ENCODE measurements at places on chromosomes 11 and 22.
A peak's percentile ranks its signal among the peaks of the same experiment; 100 is the strongest.

GRCh38 chr11:65941720-65942310 lies 3.5 kb upstream of the TSGA10IP start:
- no peak for DNase-seq

DNA sequence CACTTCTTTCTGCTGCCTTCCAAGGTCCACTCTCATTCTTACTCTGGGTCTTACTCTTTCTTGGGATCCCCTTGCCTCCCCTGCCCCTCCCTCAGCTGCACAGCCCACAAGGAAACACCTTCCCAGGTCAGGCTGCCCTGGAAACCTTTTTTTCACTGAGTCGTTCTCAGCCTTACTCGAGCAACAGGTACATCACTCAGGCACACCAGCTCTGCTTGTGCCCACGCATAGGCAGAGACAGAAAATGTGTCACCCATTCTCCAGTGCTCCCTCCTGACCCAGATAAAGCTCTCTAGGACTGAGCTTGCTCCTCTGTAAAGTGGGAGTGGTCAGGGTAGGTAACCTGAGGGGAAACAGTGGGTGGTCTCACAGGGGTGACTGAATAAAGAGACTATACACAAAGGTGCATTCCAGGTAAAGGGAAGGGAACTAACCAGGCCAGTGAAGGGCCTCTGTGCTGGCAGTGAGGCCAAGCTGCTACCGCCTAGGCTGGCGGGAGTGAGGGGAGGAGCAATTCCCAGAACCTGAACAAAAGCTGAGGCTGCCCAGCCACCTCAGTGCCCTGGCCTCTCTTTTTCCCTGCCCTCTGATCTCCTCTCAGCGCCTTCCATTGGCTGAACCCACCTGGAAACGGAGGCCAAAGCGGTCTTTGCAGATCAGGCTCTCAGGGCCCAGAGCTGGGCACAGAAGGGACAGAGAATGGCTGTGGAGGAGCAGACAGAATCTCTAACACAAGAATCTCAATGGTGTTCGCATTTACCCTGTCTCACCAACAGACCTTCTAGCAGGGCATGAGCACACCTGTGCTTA lies 15.9 kb downstream of the PRG3 start:
- no peak for DNase-seq

DNA sequence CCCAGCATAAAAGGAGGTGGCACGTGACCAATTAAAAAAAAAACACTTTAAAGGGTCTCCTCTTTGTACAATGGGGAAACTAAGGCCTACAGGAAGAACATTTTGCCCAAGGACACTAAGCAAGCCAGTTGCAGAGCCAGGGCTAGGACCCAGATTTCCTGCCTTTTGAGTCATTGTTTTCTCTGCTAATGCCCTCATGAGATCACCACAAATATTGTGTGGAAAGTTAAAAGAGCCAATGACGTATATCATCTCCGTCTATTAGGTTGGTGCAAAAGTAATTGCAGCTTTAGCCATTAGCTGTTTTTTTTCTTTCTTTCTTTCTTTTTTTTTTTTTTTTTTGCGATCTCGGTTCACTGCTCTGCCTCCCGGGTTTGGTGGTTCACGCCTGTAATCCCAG lies 24.1 kb upstream of the LRRC32 start:
- no peak for DNase-seq

DNA sequence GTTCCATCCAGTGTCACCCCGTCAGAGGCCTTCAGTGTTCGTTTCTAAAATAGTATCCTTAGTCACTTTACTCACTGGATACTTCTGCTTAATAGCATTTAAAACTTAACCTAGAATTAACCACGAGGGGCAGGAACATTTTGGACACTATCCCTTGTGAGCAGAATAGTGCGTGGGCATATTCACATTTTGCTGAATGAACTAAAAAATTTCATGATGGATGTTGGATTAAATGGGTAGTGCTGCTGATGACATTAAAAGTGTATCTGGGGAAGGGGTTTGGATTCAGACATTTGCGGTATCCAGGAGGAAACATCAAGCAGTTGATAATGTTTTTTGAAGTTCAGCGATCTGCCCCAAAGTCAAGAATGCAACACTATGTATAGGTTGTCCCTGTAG lies 750 bp upstream of the NAT10 start:
- no peak for DNase-seq

GRCh38 chr11:61834278-61835048 lies 6.4 kb downstream of the FADS2 start:
- DNase-seq: no peak

GRCh38 chr22:44289414-44290171 lies 23.2 kb downstream of the SHISAL1 start:
- no peak for DNase-seq

DNA sequence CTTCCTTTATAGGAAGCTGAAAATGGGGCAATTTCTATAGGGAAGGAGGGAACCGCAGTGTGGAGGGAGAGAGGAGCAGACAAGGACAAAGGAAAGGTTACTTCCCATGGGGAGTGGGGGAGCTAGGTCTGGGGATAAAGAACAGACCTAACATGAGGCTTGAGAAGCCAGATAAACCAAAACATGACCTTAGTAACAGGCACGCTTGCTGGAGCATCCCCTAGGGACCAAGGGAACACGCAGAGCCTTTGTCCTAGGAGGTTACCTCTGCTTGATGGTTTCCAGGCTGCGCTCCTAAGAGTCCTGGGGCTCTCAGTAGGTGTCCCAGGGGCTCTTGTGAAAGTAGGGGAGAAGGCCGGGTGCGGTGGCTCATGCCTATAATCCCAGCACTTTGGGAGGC lies 271.4 kb upstream of the NCAM1 start:
- no peak for DNase-seq

DNA sequence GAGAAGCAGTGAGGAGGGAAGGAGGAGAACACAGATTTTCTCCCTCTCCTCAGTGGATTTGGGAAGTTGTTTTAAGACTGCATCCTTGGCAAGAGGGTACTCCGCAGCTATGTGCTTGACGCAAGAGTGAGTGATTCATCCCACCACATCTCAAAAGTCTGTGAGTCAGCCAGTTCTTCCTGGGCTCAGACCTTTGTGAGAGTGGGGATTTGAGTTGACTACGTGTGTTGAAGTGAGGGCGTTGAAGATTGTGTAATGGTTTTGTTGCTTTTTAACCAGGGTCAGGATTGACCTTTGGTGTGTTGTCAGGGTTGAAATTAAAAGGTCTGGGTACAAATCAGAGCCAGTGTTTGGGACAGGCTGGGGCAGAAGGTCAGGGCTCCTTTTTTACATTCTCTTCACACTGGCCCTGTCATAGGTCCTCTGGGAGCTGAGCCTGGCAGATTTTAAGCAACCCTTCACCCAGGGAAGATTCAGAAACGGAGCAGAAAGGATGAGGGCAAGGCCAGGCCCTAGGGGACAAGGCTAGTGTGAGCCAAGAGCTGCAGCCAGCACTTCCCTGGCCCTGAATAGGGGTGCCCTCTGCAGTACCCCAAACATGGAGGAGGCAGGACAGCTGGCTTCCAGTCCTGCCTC lies 4.2 kb upstream of the C11orf86 start:
- DNase-seq: no peak

GRCh38 chr11:16981651-16982194 lies 32.5 kb downstream of the PLEKHA7 start:
- DNase-seq: no peak

DNA sequence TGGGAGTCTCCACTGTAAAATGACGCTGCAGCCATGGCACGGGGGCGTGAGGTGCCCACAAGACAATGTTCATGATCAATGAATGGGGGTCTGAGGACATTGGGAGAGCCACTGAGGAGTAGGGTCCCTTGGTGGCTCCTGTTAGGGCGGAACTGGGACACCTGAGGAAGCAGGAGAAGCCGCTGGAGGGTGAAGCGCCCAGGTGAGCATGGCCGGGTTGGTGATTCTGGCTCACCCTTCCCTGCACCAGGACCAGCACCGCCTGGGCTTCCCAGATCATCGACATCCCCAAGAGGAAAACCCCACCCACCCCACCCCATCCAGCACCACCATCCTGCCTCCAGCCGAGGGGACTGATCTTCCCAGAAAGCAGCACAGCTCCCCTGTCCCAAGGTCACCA lies 30.6 kb downstream of the SHANK2 start:
- no peak for DNase-seq

- no peak for DNase-seq
These were observed 34.4 kb downstream of the MARK2 start for GRCh38 chr11:63873311-63873710.

DNA sequence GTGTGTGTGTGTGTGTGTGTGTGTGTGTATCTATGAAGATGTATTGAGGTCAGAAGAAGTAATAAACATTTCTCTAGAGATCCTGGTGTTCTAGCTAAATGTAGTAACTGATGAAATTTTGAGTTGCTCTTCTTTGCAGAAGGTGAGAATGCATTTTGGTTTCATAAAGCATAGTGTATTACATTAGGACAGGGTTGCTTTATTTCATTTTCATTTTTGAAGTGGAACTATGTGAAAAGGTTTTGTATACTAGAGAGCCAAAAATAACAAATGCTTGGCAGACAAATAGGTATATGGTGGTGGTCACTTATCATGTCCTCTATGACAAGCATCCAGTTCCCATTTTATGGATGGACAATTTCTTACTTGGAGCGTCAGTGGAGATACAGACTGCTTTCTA lies 99.0 kb downstream of the CASP12 start:
- no peak for DNase-seq

DNA sequence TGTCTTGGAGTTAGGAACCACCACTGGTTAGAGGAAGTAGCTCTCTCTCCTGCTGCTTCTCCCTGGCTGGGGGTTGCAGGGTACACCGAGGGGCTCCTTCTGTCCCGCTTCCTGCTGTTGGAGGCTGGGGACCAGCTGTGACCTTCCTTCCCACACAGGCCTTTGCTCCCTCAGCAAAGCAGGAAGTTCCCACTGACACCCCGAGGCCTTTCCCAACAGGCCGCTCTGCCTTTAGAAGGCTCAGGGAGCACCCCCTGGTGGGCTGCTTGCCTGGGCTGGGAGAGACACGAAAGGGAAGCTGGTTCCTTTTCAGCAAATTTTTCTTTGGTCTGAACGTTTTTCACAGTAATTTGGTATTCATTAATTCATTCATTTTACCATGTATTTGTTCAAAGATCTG lies 527.9 kb upstream of the B3GAT1 start:
- no peak for DNase-seq

- no peak for DNase-seq
These were observed 150.3 kb downstream of the NECTIN1 start for GRCh38 chr11:119578521-119579191.

DNA sequence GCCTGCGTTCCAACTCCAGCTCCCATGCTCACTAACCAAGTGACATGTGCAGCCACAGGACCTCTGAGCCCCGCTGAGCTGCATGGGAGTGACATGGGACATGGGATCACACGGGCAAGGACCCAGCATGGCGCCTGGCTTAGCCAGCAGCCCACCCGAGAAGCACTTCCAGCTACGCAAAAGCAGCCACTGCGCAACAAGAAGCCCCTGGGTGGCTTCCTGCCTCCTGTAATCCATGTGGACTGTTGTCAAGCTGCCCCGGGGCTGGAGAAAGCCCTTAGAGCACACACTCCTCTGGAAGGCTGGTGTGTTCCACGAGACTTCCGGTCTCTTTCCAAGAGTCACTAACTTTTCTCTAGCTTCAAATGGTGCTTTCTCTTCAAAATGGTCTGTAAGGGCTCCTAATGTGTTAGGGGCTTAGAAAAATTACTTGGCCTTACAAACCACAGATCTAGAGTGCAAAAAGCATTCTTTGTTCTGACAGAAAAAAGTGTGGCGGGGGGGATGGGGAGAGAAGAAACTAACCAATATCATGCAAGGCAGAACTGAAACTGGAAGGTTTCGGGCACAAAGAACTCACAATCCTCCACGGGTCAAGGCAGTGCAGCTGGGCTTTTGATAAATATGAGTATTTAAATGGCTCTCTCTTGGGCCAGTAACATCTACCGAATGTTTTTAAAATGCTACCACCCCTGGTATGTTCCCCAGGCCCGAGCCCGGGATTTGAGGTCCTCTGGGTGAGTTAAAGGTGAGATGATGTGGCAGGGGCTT lies 5.5 kb downstream of the C11orf24 start:
- no peak for DNase-seq

DNA sequence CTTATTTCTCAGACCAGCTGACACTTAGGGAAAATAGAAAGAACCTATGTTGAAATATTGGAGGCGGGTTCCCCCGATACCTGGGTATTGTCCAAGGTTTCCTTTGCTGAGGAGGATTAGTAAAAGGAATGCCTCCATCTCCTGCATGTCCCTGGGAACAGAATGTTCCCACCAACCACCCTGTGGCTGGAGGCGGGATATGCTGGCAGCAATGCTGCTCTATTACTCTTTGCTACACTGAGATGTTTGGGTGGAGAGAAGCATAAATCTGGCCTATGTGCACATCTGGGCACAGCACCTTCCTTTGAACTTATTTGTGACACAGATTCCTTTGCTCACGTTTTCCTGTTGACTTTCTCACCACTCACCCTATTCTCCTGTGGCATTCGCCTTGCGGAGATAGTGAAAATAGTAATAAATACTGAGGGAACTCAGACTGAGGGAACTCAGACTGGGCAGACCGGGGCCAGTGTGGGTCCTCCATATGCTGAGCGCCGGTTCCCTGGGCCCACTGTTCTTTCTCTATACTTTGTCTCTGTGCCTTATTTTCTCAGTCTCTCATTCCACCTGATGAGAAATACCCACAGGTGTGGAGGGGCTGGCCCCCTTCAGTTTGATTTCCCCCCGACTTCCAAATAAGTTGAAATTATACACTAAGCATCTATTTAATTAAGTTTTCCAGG lies 32.1 kb downstream of the IGLL1 start:
- DNase-seq: no peak

DNA sequence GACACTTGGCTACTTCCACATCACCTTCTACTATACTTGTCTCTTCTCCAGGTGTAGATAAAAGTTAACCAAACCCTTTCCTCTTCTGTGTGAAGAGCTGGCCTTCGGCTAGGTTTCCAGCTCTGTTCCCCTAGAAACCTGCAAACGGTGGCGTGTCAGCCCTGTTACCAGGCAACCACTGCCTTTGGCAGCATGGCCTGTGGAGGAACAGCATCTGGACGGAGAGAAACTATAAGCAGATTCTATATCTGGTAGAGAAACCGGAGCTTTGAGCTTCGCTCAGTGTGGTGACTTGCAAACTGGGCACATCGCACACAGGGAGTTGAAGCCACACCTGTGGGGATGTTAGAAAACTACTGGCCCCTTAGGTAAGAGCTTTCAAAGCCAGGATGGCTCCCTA lies 35.9 kb downstream of the ARAP1 start:
- DNase-seq: peak; percentile 50

- DNase-seq: no peak
These were observed 45.0 kb upstream of the MYH9 start for GRCh38 chr22:36432592-36433317.

GRCh38 chr11:120645639-120646038 lies 134.1 kb downstream of the GRIK4 start:
- peak; percentile 56 for DNase-seq

Data from NCI-H2227 treated with DMSO at 0.1 percent for 48 hours (cell line).